ENCODE measurements at places on chromosomes 6 and 20.
A peak's percentile ranks its signal among the peaks of the same experiment; 100 is the strongest.

GRCh38 chr6:165716886-165717285 is 53.8 kb upstream of the PDE10A start:
- peak; percentile 9 for DNase-seq

DNA sequence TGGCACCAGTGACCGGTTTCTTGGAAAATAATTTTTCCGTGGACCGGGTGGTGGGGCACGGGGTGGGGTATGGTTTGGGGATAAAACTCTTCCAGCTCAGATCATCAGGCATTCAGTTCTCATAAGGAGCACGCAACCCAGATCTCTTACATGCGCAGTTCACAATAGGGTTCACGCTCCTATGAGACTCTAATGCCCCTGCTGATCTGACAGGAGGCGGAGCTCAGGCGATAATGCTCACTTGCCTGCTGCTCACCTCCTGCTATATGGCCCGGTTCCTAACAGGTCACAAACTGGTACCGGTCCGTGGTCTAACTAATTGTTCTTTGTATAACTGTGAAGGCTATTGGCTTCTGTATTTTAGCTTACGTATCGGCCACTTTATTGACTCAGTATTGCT is 51.7 kb downstream of the VSTM2L start:
- DNase-seq, result no peak

GRCh38 chr6:2188397-2188796 is 57.0 kb downstream of the GMDS start:
- no peak for DNase-seq

DNA sequence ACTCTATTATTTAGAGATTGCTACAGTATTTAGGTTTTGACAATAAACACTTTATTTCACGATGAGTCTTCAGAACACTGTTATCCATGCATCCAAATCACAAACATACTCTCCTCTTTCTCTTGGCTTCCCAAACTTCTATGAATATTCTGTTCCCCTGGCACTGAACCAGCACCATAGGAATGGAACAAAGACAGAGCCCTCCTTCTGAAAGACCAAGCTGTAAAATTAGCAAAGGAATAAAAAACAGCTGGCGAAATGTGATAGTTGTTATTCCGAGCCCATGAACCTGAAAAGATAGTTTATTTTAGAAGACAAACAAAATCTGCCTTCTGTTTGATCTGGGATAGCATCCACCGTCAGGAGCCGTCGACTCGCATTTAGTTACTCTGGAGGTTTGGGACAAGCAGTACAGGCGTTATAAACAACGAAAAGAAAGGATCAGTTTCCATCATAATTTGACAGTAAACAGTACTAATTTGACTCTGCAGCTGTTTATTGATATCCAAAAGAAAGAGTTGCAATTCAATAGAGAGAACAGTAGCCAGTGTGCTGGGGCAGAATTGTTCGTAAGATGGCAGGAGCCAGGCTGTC is 161.4 kb downstream of the CLIC5 start:
- no peak for DNase-seq

DNA sequence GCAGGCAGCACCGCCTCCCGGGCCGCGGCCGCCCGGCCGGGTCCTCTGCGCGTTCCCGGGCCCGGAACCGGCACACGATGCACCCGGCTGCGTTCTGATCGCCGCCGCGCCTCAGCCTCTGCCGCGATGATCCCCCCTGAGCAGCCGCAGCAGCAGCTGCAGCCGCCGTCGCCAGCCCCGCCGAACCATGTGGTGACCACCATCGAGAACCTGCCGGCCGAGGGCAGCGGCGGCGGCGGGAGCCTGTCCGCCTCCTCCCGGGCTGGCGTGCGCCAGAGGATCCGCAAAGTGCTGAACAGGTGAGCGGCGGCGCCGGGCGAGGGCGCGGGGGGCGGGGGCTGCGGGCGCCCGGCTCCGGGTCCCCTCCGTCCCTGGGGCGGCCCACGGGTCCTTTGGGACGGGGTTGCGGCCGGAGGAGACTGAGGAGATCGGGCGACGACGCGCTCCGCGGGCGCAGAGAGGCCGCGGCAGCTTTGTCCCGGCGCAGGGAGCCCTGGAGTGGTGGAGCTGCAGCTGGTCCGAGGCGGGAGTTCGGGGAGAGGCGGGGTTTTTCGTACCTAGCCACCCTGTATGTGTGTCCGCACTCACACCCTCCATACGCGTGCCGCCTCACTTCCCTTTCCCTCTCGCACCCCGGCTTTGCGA is 659 bp downstream of the SLC35F1 start:
- DNase-seq, result no peak

GRCh38 chr6:128230267-128230989 is 290.0 kb downstream of the PTPRK start:
- no peak for DNase-seq

GRCh38 chr20:23148731-23149570 is 62.8 kb upstream of the CD93 start:
- no peak for DNase-seq

DNA sequence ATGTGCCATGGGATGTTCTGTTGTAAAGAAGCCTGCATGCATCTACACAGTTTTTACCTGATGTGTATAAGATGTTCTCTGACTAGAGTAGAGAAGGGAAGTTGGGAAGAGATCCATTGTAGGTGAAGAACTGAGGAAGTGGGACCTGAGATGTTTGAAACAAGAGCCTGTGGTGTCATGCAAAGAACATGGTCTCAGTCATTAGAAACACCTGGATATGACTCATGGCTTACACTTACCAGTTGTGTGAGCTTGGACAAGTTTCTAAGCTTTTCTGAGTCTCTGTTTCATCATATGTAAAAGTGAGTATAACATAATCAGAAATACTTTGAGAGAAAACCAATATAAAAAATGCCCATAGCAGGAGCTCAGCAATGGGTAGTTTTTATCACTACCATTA is 51.9 kb upstream of the SEC63 start:
- no peak for DNase-seq

GRCh38 chr6:33286946-33287914 is 1.8 kb downstream of the WDR46 start:
- DNase-seq, result no peak

DNA sequence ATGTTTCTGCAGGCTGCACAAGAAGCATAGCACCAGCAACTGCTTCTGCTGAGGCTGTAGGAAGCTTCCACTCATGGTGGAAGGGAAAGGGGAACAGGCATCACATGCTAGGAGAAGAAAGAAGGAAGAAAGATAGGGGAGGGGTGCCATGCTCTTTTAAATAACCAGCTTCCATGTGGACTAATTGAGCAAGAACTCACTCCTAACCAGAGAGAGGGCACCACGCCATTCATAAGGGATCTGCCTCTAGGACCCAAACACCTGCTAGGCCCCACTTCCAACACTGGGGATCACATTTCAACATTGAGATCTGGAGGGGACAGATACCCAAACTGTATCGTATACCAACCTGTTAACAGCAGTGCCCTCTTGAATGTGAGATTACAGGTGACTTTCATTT is 46.9 kb upstream of the ARMC2 start:
- no peak for DNase-seq

GRCh38 chr6:3749977-3750316 is 1.6 kb downstream of the PXDC1 start:
- DNase-seq, result peak; percentile 85

DNA sequence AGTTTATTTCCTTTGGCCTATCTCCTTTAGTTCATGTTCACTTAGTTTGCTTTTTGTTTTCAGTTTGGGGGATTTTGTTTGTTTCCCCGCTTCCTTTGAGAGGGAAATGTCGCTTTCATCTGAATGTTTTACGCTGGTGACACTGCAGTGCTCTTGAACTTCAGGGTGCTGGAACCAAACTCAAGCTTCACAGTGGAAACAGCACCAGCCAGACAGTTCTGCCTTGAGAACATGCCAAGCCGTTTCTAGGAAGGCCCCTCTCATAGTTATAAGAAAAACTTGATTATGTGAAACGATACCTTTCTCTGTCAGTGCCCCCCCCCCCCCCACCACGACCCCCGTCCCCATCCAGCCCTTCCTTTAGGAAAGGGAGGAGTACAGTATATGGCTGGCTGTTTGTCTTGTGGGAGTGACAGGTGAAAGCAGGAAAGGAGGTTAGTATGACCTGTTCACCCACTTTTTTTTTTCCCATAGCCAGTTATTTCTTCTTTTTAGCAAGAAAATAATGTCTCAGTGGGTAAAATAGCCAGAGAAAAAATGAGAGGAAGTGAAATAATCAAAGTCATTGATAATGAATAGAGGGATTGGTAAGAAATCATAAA is 130.1 kb downstream of the LRRC1 start:
- DNase-seq, result no peak

DNA sequence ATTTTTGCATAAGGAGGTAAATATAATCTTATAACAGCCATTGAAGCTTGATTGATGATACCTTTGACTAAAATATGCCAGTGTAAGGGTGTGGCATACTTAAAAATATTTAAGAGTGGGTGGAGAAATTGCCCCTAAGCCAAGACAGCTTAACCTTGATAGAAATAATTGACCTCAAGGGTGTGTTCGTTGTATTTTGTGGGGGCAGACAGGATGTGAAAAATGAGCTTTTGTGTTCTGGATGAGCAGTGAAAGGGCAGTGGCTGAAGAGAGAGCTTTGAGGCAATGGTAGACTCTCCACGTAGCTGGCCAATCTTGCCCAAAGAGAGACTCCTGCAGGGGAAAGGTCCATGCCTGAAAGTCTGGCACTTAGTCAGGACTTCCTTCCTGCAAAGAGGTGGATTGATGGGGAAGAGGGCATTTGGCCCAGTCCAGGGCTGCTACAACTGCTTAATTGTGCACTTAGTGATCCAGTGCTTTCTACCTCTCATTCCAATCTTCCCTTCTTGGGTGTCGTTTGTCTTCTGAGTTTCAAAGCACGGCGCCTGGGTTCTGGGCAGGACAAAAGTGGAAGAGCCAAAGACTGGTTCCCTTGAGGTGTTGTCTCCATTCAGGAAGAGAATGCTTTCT is 15.6 kb upstream of the CD109 start:
- no peak for DNase-seq

DNA sequence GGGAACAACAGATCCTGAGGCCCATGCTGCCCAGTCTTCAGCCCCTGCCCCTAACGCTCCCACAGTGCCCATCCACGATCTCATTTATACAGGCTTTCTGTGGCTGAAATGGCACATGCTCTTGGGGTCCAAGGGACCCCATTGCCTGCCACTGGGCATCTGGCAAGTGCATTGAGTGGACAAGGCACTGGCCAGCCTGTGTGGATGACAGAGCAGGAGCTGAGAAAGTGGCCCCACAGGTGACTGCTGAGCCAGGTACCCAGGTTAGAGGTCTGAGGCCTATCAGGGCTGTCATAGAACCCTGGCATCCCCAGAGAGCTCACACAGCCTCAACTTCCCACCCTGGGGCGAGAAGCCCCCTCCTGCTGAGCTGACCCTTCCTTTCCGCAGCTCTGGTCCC is 86.0 kb upstream of the NXT1 start:
- no peak for DNase-seq

GRCh38 chr6:14110001-14110818 is 7.4 kb upstream of the CD83 start:
- DNase-seq, result no peak

DNA sequence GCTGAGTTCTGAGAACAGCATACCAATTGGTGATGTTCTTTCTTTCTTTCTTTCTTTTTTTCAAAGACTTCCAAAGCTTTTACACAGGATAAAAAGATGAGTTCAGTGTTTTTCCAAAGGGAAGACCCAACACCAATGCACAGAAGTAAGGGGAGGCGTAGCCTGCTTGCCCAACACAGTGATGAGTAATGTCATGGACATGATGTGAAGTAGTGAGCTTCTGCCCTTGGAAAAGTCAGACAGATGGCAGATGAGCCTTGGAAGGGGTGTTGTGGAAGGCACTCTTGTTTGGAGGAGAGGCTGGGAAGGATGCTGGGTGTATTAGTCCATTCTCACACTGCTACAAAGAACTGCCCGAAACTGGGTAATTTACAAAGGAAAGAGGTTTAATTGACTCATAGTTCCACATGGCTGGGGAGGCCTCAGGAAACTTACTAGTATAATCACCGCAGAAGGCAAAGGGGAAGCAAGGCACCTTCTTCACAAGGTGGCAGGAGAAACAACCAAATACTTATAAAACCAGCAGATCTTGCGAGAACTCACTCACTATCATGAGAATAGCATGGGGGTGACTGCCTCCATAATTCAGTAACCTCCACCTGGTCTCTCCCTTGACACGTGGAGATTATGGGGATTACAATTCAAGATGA is 12.6 kb downstream of the LRP11 start:
- peak; percentile 85 for DNase-seq

DNA sequence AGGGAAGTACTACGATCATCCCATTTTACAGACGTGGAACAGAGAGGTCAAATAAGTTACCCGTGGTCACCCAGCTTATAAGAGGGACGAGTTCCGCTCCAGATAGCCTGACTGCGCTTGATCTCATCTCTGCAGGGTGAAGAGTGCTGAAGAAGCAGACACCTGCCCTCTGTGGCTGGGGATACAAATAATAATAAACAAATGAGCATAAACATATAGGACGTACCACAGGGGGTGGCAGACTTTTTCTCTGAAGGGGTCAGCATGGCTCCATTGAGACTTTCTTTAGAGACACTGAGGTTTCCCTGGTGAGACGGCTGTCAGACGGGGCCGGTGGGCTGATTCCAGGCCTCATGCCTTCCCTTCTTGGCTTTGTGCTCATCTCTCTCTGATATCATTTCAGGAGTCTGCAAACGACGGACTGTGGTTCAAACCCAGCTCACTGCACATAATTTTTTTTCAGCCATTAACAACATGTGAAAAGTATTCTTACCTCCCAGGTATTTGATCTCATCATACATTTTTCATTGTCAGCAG is 47.1 kb downstream of the IRF4 start:
- DNase-seq, result no peak

- no peak for DNase-seq
Measured at GRCh38 chr6:116388924-116389323, 18.2 kb downstream of the DSE start.

DNA sequence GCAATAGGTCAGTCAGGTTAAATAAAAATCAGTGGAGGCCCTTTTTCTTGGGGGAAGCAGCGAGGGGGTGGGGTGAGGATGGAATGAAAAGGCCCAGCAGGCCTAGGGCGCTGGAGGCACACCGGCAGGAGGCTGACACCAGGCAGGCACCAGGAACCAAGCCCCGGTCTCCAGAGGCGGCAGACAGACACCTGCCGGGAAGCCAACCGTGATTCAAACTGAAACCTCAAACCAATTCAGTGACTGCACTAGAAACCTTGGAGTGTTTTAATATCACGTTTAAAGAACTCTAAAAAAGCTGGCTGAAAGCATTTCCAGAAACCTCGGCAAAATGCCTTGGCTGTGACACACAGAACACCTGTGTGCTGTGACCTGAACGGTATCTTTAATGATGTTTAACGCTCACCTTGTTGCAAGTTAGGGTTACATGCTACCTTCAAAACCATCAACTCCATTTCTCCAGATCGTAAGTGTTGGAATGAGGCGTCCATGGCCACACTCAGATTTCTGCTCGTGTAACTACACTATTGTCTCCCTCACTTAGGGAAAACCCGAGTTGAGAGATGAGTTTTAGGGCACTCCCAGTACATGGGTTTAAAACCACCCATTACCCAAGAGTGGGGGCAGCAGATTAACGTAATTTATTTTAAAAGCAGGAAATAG is 27.2 kb downstream of the DIDO1 start:
- DNase-seq, result no peak

GRCh38 chr6:79778816-79779215 is 147.7 kb downstream of the SH3BGRL2 start:
- no peak for DNase-seq

GRCh38 chr20:32357375-32357868 is 709 bp upstream of the ASXL1 start:
- peak; percentile 69 for DNase-seq

GRCh38 chr6:166393535-166393823 is 10.7 kb upstream of the MPC1 start:
- no peak for DNase-seq

Measured in iris pigment epithelial cell (primary cell).